ENCODE measurements at places on chromosomes 12 and 14. TPM values are rescaled to one million over a fixed set of nuclear protein-coding genes. Genes with fewer than 3 reads are reported as not detected.
A peak's percentile ranks its signal among the peaks of the same experiment; 100 is the strongest.

- no peak for DNase-seq
Observed at GRCh38 chr12:82522762-82523161, 163.9 kb upstream of the TMTC2 start.

Gene KRT6B
- total RNA-seq = not detected

Gene SLC6A12
- 2.7 TPM for total RNA-seq

Gene SERPINA10
- not detected for total RNA-seq

DNA sequence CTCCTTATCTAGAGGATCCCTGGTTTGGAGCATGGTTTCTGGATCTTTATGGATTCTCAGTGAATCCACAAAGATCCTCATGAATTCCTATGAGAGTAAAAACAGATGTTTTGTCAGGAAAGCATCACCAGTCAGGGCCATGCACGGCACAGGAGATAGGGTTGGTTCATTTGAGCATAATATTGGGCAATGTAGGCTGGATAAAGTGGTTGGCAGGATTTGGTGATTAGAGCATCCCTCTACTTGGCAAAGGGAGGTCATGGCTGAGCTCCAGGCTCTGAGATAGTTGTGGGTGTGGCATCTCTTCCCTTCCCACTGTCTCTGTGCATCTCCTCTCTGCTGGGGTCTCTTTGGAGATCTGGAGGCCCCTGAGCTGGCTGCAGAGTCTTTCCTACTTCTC lies 149.8 kb downstream of the DACT1 start:
- DNase-seq = no peak

DNA sequence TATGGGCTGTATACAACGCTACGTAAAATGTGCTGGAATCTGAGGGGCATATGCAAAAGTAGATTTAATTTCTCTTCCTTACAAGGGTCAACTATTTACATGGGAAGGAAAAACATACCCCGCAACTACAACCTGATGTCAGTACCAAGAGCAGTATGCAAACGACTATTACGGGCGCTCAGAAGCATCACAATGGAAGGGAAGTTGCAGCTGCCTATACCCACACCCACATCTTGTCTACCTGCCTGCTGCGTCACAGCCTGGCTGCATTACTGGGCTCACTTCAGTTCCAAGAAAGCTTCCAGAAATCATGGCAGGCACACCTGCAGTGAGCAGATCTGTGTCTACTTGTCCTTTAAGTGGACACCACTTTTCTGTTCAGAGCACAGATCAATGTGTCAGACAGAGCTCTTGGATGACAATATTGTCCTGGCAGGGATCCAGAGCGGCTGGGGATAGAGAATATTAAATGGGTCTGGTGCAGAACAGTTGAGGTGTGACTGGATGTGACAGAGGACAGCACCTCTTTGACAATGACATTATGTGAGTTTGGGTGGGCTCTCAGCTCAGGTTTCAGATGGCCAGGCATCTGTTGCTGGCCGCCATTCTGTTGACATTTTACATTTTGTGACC lies 41.5 kb upstream of the GNG2 start:
- no peak for DNase-seq

Gene PKP2
- 463 TPM for total RNA-seq

GRCh38 chr12:109912855-109913321 lies 12.8 kb downstream of the TCHP start:
- no peak for DNase-seq

GRCh38 chr12:105861227-105861626 lies 277.5 kb downstream of the NUAK1 start:
- DNase-seq = no peak

DNA sequence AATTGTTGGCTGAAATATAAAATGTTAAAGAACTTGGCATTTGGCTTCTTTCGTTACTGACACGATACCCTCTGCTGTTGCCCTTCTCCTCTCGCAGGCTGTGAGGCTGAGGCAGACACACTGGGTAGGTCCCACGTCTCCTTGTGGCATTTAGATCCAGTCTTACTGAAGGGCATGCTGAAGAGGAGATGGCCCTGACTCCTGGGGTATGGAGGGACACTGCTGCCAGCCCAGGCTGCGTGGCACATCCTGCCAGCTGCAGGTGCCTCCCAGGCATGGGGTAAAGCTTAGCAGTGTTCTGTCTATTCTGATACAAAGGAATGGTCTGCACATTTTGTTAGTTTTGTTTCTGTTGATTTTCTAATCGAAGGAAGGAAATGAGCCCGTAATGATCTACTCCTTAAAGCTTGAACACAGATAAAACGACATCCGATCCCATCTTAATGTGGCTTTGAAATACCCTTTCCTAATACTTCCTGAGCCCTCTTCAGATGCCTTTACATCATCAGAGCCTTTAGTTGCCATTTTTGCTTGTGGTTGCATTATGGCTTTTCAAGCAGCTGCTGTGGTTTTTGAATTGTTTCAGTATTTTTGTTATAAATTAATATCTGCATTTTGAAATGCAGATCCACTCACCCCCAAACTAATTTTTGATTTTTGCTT lies 61.1 kb downstream of the WDR20 start:
- DNase-seq = no peak

- no peak for DNase-seq
Observed at GRCh38 chr14:73953731-73954130, 3.6 kb downstream of the COQ6 start.

- DNase-seq = no peak
Observed at GRCh38 chr12:560691-561390, 101.1 kb downstream of the B4GALNT3 start.

DNA sequence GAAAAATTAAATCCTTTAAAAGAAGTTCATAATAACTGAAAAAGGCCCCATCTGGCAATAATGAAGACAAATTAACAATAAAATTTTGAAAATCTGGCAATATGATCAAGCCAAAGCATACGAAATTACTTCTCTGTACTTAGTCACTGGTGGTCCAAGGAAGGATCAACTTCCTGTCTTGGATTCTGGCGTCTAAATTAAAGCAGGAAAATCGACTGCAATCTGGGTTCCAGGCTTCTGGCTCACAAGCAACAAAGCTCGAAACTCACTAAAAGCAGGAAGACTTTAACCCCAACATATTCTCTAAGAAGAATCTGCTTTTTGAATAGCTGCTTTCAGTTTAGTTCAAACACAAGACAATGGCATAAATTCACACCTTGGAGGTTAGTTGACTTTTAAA lies 49.7 kb downstream of the LRIG3 start:
- DNase-seq = no peak

GRCh38 chr14:51006781-51007211 lies 62.5 kb upstream of the PYGL start:
- DNase-seq = no peak

- DNase-seq = peak; percentile 74
Observed at GRCh38 chr12:13562915-13563742, 366.6 kb downstream of the EMP1 start.

DNA sequence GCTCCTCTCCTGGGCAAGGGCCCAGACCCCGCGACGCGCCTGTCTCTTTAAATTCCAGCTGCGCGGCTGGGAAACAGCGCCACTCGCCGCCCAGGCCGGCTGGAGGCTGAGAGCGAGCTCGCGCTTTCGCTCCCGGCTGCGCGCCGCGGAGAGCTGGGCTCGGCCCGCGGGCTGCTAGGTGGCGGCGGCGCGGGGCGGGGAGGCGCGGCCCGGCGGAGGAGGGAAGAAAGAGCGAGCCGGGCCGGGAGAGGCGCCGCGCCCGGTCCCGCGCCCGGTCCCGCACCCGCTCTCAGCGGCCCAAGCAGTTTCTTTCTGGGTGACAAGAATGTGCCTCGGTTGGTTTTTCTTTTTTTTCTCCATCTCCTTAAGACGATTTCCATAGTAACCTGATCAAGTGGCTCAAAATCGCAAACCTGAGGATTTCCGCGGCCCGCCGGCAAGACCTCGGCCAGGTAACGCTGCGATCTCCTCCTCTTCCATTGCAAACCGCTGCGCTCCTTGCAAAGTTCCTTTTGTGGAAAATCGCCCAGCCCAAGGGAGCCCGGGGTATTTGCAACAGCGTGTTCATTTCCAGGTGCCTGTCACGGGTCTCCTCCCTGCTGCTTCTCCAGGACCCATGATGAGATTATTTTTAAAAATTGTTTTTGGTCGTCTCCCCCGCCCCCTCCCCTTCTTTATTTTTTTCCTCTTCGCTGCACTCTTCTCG lies 259.5 kb upstream of the E2F7 start:
- DNase-seq = peak; percentile 83

Gene RPL10L
- not detected for total RNA-seq

Gene NEUROD4
- total RNA-seq = not detected

Gene MBIP
- total RNA-seq = 12.1 TPM

DNA sequence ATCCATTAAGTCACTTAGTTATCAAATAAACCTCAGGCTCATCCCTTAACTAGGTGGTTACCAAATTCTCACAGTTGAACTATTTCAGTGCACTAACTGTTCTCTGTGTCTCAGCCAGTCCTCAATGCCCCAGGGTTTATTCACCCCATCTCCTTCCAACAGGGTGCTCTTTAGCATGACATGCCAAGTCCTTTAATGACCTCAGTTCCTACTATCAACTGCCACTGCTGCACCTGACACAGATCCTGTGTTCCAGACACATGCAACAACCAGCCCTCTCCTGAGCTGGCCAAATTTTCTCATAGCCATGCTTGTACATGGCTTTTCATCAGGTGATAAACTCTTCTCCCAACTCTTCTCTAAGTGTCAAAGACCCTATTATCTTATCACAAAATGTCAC lies 80.0 kb downstream of the ATXN2 start:
- no peak for DNase-seq

DNA sequence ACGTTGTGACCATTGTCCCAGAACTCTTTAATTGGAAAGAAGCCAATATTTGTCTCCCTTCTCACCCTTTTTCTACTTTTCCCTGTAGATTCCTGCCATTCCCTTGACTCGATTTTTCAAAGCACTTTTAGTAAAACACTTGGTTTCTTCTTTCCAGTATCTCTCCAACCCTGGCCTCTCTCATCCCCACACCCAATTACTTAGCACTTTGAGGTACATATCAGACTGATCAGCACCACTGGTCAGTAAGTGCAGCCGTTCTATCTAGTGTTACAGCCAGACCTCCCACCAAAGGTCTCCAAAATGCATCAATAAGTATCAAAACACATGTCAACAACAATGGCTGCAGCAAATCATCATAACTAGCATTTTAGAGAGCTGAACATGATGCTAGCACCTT lies 141.9 kb downstream of the BTG1 start:
- DNase-seq = no peak

GRCh38 chr14:38255673-38256532 lies at the start of gene CLEC14A:
Gene CLEC14A (minus strand): TSS chr14:38256093. CDS start chr14:38256022, 71 bp downstream.
- DNase-seq = peak; percentile 89

Gene CAPRIN2
- 29.0 TPM for total RNA-seq

Gene DACT1
- total RNA-seq = 3.2 TPM

- no peak for DNase-seq
Observed at GRCh38 chr12:65266408-65266807, 12.1 kb upstream of the MSRB3 start.

GRCh38 chr14:22200977-22201605 lies 387.9 kb downstream of the DAD1 start:
- DNase-seq = no peak

GRCh38 chr12:86634456-86635410 lies 378.5 kb upstream of the MGAT4C start:
- no peak for DNase-seq

- no peak for DNase-seq
Observed at GRCh38 chr12:34186492-34186891, 164.2 kb downstream of the ALG10 start.

Gene NGB
- not detected for total RNA-seq

Gene IL23A
- total RNA-seq = not detected

DNA sequence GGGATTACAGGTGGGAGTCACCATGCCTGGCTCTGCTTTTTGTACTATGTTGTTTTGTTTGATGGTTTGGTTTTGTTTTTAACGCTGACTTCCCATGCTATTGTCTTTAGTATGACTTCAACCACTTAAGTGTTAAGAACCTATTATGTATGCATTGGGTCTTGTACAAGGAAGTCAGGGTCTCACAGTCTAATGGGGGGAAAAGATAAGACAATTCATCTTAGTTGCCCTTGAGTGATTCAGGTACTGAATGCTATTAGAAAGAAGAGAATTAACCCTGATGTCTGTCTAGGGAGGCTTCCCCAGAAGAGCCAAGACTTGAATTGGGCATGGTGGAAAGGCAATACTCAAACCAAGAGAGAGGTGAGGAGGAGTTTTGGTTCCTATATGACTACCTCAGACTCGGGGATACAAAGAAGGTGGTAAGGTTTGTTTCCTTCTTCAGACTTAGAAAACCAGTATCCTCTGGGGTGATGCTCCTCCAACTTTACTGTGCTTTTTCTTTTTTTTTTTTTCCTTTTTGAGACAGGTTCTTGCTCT lies 64.6 kb downstream of the SUSD6 start:
- DNase-seq = no peak

GRCh38 chr12:98595243-98595988 lies 1.9 kb downstream of the SLC25A3 start:
- no peak for DNase-seq

DNA sequence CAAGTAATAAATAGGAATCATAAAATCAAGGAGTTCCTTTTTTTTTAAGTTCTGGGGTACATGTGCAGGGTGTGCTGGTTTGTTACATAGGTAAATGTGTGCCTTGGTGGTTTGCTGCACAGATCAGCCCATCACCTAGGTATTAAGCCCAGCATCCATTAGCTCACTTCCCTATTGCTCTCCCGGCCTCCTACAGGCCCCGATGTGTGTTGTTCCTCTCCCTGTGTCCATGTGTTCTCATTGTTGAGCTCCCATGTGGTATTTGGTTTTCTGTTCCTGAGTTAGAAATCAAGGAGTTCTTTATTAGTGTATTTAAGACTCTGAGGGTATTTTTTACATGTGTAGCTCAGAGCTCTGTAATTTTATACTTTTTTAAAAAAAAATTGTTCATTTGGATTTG lies 86.0 kb downstream of the SCFD1 start:
- DNase-seq = no peak

GRCh38 chr14:70884595-70885342 lies 22.5 kb upstream of the PCNX1 start:
- DNase-seq = no peak

DNA sequence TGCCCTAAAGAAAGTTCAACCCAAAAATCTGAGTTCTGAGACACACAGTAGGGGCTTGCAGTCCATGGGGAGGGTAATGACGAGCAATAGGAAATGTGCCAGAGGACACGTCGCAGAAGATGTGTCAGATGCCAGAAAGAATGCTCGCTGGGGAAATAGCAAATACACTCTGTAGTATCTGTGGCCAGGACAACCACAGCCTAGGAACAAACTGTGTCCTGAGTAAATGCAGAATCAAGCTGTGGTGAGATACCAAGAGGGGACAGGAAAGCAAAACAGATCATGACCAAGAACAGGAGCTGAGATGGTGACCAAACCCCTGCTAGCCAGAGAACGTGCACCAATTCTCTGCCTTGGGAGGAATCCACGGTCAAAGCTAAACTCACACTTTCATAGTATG lies 9.1 kb downstream of the CRACR2A start:
- no peak for DNase-seq

GRCh38 chr14:31990926-31991572 lies 86.1 kb upstream of the ARHGAP5 start:
- DNase-seq = no peak

GRCh38 chr12:97167598-97167997 lies 260.5 kb downstream of the NEDD1 start:
- DNase-seq = no peak

- no peak for DNase-seq
Observed at GRCh38 chr12:114851981-114852380, 168.0 kb upstream of the TBX3 start.

Gene TRIM9
- total RNA-seq = 1.5 TPM

Gene TCL1B
- total RNA-seq = not detected

Gene GLIPR1L1
- not detected for total RNA-seq

Gene KRT82
- not detected for total RNA-seq
